Stimulated activated CD8-positive, alpha-beta memory T cell treated with anti-CD3 and anti-CD28 coated beads, Interleukin-12 subunit alpha, Interleukin-12 subunit beta, amount 100 ng/mL, for 1 hour (primary cell): ENCODE measurements at places on chromosomes 6 and 20.

DNA sequence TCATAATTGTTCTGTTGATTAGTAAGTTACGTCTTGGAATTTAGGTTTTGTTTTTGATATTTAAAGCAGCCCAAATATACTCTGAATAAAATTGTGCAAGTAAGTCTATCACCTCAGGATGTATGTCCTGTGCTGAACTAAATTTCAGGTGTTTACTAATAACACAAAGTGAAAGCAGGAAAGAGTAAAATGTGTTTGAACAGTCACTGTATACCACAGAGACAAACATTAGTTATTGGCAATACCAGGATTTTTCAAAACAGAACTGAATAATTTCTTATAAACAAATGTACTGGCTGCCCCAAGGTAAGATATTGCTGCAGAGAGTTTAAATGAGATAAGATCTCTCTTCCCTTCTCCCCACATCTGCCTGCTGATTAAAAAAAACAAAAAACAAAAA is 404.7 kb upstream of the RUNX2 start:
- DNase-seq = no peak

DNA sequence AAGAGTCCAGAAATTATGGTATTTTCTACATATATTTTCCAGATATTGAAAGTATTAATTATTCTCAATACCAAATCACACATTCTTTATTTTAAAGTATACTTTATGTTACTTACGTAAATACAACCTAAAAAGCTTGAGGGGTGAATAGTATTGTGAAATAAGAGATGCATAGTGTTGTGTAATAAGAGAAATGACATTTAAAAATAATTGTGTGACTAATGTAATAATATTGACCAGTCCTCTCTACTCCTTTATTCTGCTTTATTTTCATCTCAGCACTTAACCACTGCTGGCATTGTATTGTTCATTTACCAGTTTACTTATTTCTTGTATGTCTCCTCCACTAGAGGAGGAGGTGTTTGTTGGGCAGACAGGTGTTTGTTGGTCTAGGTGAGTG is 135.6 kb downstream of the EYA4 start:
- DNase-seq = no peak

- no peak for DNase-seq
These were observed 229.1 kb downstream of the PLCB1 start for GRCh38 chr20:8361006-8361652.

GRCh38 chr20:42604998-42605956 is 584.4 kb downstream of the PTPRT start:
- no peak for DNase-seq

GRCh38 chr6:36651659-36652379 is 26.7 kb upstream of the CDKN1A start:
- no peak for DNase-seq

GRCh38 chr6:128422200-128422599 is 98.2 kb downstream of the PTPRK start:
- no peak for DNase-seq

DNA sequence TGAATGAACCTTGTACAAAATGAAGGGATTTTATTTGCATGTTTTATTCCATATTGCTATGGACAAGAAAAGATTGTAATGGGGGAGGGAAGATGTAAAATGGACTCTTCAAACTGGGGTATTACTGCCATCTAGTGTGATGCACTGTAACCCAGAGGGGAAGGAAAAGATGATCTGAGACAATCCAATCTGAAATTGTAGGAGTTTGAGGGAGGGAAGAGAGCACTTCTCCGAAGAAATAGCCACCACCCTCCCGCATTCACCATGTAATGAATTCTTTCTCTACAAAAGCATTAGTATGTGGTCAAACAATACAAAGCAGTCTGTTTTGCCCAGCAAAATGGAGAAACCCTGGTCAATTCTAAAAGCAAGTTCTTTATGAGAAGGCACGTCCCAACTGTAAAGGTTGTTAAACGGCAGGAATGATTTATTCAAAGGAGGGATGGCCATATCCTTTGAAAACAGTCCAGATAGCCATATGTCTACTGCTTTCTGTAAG is 679.5 kb upstream of the NRSN1 start:
- no peak for DNase-seq

GRCh38 chr6:133169901-133170300 is 71.3 kb upstream of the EYA4 start:
- no peak for DNase-seq

DNA sequence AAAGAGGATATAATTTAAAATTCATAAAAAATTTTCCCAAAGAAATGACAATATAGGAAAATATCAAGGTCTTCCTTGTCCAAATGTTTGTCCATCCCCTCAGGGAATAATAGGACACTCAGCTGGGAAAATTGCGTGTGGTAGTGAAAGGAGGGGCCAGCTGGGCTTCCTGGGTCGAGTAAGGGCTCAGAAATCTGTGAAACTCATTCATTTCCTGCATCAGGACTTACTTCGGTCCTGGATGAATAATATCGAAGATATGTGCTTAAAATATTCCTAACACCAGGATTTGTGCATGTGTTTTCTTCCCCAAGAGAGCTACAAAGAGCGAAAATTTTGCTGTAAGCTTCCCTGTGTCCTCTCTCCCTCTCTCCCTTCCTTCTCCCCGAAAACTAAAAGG is 118.2 kb upstream of the GJE1 start:
- DNase-seq = no peak
